ENCODE measurements at places on chromosomes 4 and X.

GRCh38 chr4:23374259-23374658, 515.6 kb downstream of the PPARGC1A start:
- no peak for DNase-seq

DNA sequence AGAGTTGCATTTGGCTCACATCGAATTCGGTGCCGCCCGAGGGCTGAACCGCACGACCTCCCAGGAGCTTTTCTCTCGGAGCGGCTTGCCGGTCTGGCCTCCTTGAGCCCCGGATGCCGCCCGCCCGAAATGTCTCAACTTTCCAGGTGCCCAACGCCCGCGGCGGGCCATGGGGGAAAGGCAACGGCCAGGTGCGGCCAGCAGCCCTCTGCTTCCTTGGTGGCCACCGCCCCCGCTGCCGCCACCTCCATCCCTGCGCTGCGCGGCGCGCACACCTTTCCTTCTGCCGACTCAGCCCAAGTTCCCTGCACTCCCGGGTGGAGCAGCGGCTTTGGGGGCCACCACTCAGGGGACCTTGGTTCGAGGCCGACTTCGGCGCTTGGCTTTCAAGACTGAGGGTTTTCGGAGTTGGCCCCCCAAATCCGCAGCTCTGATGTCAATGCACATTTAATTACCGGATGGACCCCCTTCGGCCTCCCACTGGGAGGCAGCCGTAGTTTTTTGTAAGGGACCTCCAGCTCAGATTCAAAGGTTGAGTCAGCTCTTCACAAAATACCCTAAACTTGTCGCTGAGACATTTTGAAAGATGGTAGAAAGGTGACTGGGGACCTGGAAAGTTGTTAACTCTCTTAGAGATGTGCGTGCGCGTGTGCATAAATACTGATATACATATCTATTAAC, 1.1 kb downstream of the AFF2 start:
- DNase-seq = no peak

- no peak for DNase-seq
These were observed 103.2 kb downstream of the VCX2 start for GRCh38 chrX:8067754-8068462.

GRCh38 chr4:33850371-33850902, 2393.9 kb downstream of the ARAP2 start:
- no peak for DNase-seq

- no peak for DNase-seq
These were observed 70.6 kb downstream of the ARSJ start for GRCh38 chr4:113908829-113909228.

GRCh38 chrX:115583496-115584004, 22.6 kb downstream of the PLS3 start:
- no peak for DNase-seq

DNA sequence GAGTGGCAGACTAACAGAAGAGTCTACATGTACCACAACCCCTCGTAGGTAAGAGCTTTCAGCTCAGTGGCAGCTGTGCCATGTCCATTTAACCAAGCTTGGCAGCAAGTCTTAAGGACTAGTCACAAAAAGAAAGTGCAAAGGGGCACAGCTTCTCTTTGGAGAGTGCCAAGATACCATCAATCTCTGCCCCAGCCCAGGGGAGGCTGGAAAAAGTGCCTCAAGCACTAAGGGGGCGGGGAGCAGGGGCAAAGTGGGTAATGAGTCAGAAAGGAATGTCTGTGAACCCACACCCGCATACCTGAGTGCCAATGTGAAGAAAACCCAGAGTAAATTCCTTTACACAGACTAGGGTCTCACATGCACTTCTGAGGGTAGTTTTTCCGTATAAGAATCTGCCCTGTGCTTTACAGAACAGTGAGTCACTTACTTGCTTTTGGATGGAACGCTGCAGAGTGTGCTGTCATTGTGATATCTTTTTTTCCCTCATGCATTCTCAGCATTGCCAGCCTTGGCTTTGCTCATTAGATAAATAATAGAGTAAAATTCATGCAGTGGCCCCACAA, 219.8 kb downstream of the ZNF674 start:
- DNase-seq = no peak

DNA sequence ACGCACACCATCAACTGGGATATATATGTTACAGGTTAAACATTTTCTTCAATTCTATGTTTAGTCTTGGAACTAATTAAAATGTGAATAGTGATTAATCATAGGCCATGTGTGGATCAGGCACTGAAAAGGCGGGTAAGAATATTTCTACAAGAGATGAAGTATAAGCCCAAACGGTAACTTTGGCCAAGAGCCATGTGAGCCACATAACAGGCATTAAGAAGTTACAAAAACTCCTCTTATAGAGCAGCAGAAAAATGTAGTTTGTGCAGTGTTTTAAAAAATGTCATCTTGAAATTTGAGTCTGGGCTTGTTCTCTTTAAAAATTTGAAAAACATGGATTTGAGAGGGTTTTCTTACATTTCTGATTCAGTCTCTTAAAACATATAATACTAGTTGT, 521.8 kb upstream of the DIPK2B start:
- DNase-seq = no peak

- DNase-seq = no peak
These were observed 57.1 kb downstream of the UGT2B10 start for GRCh38 chr4:68872643-68873502.

DNA sequence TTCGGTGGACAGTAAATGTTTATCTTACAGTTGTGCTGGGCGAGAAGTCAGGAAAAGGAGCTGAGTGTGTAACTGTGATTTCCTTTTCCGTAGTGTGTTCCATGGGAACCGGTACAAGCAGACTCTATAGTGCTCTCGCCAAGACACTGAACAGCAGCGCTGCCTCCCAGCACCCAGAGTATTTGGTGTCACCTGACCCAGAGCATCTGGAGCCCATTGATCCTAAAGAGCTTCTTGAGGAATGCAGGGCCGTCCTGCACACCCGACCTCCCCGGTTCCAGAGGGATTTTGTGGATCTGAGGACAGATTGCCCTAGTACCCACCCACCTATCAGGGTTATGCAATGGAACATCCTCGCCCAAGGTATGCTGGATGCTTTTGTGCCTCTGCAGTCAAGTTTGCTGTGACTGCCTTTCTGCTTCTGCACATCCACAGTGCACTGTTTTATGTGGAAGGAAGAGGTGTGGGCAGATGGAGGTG, 27.4 kb downstream of the NOCT start:
- DNase-seq = no peak

- DNase-seq = no peak
These were observed 186.1 kb downstream of the TMA16 start for GRCh38 chr4:163680386-163681098.

DNA sequence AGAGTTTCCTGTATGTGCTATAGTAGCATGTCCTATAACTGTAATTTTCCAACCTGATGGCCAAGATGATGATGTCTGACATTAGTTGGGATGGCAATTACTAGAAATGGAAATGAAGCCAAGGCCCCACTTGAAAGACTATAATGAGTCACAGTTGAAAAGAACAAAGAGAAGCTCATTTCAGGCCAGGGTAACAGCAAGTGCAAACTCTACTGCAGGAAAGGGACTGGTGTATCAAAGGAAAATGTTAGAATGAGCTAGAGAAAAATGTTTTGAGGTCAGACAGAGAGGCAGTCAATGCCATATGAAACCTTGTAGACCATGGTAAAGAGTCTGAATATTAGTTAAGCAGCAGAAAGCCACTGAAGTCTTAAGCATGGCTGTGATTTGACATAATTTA, 146.2 kb upstream of the SH3RF1 start:
- DNase-seq = no peak

- DNase-seq = no peak
These were observed 105.8 kb downstream of the RNF150 start for GRCh38 chr4:141027421-141027820.

DNA sequence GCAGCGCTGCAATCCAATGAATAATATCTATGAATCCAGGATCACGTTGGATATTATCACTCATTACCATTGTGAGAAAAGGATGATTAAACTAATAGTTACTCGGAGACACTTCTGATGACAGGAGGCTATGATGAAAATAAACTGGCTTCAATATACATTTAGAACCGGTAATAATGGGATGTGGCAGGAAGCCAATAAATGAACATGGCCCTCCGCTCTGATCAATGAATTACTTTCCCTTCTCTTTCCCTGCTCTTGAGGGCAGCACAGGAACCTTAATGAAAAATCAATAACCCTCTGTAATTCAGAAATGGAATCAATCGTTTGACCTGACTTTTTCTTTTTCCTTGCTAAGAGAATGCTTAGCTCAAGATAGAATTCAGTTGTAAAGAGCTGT, 103.9 kb upstream of the PAQR3 start:
- no peak for DNase-seq

DNA sequence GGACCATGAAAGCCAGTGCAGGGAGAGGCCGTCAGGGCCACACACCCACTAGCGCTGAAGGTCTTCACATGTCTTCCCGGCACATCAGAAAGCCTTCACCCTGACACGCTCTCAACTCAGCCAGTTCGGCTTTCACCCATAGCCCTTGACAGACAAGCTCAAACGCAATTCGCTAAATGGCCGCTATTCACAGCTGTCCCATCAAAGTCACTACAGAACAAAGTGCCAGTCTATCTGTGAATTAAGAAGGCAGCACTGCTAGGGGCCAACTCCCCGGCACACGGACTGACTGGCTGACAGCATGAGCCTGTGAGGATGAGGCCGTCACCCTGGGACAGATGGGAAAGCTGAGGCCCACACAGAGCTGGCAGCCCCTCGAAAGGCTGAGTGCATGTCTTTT, 45.7 kb downstream of the ACOX3 start:
- no peak for DNase-seq

GRCh38 chr4:7867191-7867590, 72.5 kb downstream of the AFAP1 start:
- no peak for DNase-seq

DNA sequence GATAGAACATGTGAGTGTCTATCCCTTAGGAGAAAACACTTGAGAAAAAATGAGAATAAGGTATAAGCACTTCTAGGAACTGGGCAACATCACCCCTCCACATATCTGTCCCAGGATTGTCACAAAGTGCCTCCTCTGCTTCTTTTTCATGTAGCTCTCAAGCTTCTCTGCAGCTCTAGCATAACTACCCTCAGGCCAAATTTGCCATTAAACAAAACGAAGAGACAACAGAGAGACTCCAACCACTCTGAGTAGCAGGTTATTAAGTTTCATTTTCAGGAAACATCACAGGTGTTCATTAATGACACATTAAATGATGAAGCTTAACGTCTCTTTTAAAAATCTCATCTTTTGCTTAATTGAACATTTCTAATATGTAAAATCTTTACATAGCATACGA, 580.0 kb downstream of the GALNTL6 start:
- DNase-seq = no peak

DNA sequence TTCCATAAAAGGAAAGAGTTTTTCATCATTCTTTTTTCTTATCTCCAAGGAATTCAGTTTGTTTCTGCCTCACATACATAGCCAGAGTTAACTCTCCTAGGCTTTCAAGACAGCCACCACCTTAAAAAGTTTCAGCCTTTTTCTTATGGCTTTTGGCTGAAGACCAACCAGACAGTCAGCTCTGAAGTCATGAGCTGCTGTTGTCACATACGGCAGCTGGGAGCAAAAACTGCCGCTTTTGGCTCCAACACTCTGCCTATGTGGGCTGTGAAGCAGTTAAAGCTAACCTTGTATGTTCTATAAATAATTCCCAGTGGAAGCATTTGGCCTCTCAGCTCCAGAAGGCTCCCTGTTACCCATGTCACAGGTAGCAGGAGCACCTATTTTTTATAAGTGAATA, 104.1 kb downstream of the KLHL4 start:
- DNase-seq = no peak

GRCh38 chr4:182189103-182189878, 53.9 kb upstream of the TENM3 start:
- DNase-seq = no peak

DNA sequence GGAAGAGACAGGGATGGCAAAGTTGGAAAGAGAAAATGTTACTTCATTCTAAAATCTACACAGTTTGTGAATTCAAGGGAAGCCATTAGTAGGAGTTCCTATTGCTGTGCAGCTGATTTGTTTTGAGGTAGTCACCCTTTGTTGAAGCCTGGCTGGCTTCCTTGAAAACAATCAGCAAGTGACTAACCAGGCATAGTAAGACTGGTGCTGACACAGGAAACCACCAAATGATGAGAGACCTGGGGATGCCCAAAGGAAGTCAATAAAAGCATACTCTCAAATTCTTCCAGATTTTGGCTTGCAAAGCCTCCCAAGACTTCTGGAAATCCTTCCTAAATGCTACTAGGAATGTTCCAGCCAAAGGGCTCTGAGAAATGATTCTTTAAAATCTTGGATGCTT, 23.9 kb upstream of the PRDM8 start:
- no peak for DNase-seq

DNA sequence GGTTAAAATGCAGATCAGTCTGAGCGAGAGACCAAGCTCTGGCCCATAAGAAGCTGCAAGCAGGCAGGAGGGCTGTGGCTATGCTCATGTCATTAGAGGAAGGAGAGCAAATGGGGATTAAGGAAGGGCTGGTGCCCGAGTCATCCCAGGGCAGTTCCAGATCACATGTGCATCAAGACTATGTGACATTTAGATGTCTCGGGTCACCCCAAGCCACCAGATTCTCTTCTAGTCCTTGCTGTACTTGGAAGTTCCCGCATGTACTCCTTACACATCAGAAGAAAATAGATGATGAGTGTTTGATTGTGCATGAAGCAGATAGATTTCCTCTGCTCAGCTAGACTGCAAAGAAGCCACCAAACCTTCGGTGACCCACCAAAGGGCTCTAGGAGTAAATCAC, 42.1 kb upstream of the KLHL34 start:
- no peak for DNase-seq

- no peak for DNase-seq
These were observed 203.8 kb upstream of the WDFY3 start for GRCh38 chr4:85170241-85170640.

GRCh38 chr4:4259484-4260100, 11.6 kb upstream of the TMEM128 start:
- DNase-seq = no peak

- no peak for DNase-seq
These were observed 339 bp downstream of the CUL4B start for GRCh38 chrX:120560405-120560841.

DNA sequence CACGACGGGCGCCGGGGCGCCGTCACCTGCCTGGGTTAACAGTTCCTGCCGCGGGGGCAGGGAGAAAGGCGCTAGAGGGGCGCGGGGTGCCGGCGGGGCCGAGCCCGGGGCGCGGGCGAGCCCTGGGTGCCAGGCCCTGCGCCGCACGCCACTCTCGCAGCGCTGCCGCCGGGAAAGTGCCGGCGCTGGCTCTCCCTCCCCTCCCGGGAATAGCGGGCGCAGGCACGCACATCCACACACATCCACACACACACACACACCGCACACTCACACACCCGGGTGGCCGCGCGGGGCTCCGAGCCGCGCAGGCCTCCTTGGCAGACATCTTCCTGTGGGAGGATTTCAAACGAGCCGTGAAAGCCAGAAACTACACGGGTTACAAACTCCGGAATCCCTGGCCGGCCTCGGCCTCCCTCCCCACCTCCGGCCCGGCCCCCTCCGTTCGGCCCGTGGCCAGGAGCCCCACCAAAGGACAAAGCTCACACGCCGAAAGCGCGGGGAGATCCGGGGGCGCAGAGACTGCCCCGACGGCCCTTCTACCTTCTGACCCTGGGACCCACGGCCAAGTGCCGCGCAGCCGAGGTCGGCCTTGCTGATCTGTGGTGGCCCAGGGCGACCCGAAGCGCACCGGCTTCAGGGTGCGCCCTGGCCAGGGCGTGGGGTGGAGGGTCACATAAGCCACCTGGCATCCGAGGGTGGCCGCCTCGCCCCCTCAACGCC, 92.3 kb downstream of the BCOR start:
- no peak for DNase-seq
